ENCODE measurements at places on chromosomes 6 and 20.

GRCh38 chr6:36888115-36888643 is 2.4 kb downstream of the C6orf89 start:
- DNase-seq, result no peak

DNA sequence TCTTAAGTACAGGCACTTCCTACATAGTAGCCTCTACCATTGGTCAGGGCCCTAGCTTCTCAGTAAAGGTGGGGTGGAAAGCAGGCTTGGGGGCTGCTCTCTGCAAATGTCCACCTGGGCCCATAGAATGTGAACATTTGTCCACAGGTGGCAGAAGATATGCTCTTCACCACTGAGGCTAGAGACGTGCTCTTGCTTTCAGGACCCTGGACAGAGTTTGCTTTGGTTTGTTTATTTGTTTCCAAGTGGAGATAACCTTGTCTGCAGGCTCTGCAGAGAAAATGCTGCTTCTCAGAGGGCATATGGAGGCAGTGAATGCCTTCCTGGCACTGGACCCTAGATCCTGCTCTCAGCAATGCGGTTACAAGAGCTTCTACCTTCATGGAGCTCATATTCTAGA is 129.0 kb downstream of the F13A1 start:
- DNase-seq, result no peak

DNA sequence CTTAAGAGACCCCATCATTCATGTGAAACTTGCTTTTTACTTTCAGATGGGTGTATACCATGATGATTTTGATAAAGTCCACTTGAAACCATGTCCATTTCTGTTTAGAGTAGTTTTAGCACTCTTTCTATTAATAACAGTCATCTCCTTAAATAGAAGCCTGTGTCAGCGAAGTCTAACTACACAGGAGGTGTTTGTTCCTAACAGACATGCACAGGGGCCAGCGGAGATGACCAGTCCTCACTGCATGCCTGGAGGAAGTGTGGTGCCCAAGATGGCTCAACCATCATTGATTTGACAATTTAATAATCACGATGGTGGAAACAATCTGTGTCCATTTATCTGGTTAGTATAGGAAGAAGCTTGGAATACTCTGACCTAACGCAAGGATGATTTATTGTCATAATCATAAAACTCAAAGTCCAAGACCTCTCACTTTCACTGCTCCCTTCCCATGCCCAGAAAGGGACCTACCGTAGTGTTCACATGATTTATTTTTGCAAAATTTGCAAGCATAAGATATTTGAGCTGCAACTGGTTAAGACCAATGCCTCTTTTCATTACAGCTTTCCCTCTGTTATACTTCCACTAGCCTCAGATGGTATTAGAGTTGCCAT is 31.0 kb upstream of the CLIC5 start:
- no peak for DNase-seq

DNA sequence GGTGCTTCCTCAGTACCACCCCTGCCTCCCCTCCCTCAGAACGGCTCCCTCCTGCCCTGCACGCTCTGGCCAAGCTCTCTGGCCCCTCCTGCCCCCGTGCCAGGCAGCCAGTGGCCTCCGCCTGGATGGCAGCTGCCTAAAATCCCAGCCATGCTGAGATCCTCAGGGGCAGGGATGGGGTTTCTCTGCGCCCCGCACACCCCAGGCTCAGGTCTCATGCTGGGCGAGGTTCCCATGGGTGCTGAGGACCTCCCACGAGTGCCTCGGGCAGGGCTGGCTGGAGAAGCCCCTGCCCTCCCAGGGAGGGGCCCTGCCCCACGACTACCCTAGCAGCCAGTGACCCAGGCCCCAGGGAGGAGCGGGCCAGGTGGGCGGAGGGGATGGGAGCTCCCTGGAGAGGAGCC is 2.7 kb downstream of the PTK6 start:
- no peak for DNase-seq

DNA sequence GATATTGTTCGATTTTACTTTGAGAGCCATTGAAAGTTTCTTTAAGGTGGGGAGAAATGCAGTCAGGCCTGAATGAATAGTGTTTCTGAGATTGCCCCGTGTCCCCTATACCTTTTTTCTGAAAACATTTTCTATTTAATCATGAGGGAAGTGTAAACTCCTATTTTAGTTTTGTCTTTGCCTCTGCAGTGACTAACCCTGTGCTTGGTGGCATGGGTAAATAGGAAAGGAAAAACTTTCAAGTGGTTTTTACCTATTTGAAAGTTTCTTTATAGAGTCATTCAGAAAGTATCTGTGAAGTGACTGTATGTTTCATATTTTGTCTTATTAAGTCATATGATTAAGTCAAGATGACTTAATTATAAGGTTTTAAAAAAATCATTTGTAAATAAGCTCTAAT is 14.5 kb downstream of the SNRNP48 start:
- no peak for DNase-seq

- DNase-seq, result no peak
Measured at GRCh38 chr20:37915434-37915787, 12.5 kb downstream of the VSTM2L start.

GRCh38 chr6:95797054-95797453 is 218.7 kb upstream of the FUT9 start:
- no peak for DNase-seq

DNA sequence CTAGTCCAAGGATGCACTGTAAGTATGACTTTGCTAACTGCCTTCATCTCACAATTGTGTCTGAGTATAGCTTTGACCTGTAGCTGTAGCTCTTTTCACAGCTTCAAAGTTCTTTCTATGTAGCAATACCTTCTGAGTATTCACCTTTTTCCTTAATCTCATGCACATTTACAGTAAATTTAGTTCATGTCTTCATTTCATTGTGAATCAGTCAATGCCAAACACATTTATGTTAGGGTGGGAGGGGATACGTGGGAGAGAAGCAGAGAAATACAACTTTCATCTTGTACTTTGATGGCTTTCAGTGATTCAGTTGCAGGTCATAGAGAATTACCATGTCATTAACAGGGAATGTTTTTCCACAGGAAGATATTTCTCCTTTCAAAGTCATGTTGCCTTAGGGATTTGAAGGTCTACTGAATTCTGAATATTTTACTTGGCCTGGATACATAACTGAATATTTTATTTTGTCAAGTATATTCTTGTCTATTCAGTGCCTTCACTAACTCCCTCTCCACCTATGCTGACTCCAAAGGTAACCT is 119.2 kb downstream of the TINAG start:
- no peak for DNase-seq

Data from anterior cingulate cortex (tissue), 58 donors.